ENCODE measurements at places on chromosomes 5 and 9. TPM values are rescaled to one million over a fixed set of nuclear protein-coding genes. Genes with fewer than 3 reads are reported as not detected.
A peak's percentile ranks its signal among the peaks of the same experiment; 100 is the strongest.

GRCh38 chr9:135045264-135045927 is 42.1 kb upstream of the OLFM1 start:
- DNase-seq: no peak

- no peak for DNase-seq
These were observed 3.1 kb downstream of the CRB2 start for GRCh38 chr9:123359106-123359505.

- no peak for DNase-seq
These were observed 41.0 kb upstream of the PRDM9 start for GRCh38 chr5:23466401-23466912.

DNA sequence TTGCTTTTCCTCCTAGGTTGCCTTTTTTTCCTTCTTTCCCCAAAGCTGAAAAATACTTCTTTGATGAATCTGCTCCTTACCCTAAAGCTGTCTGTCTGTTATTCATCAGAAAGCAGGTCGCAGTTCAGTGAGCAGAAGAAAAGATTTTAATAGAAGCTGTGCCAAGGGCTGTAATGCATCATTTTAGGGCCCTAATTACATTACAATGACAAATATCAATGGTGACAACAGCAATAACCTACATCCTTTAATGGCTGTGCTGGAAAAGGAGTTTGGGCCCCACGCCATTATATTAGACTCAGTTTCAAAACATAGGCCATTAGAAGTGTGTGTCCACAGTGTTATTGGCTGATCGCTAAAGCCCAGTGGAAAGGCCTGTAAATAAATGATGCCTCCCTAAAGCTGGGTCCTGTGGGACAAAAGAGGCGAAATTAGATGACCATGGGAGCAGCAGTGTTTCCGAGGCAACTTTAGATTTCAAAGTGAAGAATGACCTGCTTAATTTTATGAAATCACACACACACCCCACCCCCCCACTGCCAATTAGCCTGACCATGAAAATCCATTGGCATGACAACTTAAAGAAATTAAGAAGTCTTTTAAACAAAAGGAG is 38.4 kb downstream of the TLE4 start:
- no peak for DNase-seq

GRCh38 chr5:88269222-88269771 is 652 bp upstream of the TMEM161B start:
- peak; percentile 19 for DNase-seq

IRGM gene
- total RNA-seq: not detected

- DNase-seq: no peak
These were observed 97.1 kb downstream of the SLC44A1 start for GRCh38 chr9:105341434-105342146.

RAB24 gene
- total RNA-seq: 8.1 TPM

DNA sequence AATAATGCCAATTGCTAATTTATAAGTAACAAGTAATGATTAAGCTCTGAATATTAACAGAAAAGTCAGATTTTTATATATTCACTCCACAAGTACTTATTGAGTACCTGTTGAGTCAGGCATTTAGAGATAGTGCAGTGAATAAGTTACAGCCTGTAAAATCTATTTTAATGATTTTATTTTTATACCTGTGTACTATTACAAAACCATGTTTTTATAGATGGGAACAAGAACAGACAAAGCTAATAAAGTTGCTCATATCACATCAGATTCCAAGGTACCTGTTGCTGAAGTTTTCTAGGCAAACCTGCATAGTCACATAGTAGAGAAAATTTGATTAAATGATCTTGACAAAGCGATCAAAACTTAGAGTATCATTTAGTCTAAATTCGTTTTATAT is 623.7 kb downstream of the EFNA5 start:
- no peak for DNase-seq

- no peak for DNase-seq
These were observed 129.7 kb downstream of the SLF1 start for GRCh38 chr5:94748212-94748611.

- no peak for DNase-seq
These were observed 302.1 kb downstream of the FBXL17 start for GRCh38 chr5:108079753-108080152.

RASEF gene
- under 0.01 TPM for total RNA-seq

FOXI1 gene
- not detected for total RNA-seq

TAF11L5 gene
- not detected for total RNA-seq

SGCD gene
- 0.64 TPM for total RNA-seq

DNA sequence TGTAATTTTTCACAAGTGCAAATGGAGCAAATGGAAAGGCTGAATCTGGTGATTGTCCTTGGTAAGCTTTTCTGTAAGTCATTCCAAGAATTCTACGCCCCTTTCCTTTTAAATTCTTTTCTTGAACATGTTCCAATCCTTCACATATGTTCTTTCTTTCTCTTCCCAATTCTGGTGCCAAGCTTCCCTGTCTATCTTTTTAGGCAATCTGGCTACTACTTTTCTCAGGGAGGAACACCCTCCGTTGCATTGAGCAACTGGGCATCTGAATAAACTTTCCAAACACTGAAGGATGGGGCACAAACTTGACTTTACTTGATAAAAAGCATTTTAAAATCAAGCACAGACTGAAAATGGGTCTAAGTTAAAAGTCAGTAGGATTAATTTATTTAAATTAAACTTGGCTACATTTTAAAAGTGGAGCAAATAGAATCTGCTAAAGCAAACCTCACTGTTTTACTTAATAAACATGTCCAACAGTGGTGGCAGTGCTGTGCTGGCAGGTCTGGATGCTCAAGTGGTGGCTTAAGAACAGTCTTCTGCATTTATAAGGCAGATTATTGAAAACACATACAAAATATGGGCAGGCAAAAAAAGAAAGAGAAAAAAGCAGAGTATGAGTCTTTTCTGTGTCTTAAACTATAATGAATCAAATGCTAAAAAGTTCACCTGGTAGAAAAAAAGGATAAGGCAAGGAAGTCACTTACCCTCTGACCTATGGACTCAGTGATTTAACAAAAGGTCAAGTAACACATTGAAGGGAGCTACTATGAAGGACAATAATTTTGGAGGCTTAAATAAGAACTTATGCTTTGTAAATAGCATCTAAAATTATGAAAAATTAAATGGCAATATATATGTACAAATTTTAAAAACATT is 5.4 kb downstream of the ELL2 start:
- DNase-seq: no peak

FOXD4L3 gene
- total RNA-seq: under 0.01 TPM

ZNF658 gene
- total RNA-seq: 5.0 TPM

IL5 gene
- not detected for total RNA-seq

SPINK7 gene
- total RNA-seq: not detected

DNA sequence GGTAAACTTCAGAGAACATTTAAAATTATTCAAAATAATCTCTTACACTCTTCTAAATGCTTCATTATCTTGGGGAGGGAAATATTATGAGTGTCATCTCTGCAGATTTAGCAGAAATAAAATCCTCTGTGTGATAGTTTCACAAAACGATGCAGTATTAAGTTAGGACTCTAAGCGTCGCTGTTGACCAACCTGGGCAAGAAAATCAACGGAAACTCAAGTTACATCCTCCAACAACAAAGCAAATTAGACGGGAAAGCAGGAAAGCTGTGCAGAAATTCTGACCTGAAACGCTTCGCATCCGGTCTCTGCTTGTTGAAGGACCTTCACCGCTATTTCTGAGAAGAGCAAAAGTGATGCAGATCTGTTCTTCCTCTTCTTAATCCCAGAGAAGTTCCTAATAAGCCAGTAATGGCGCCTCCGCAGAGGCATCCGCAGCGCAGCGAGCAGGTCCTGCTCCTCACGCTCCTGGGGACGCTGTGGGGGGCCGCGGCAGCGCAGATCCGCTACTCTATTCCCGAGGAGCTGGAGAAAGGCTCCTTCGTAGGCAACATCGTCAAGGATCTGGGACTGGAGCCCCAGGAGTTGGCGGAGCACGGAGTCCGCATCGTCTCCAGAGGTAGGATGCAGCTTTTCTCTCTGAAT is at the start of gene PCDHGA6:
PCDHGA6 (plus strand) TSS at position 219 of the 645 bp plus-strand sequence; CDS start at position 412, 193 bp downstream.
- DNase-seq: peak; percentile 42

BTNL8 gene
- total RNA-seq: 0.13 TPM

- DNase-seq: no peak
These were observed 161.8 kb upstream of the SPRY4 start for GRCh38 chr5:142486581-142486980.

GRCh38 chr9:92175441-92175840 is 60.2 kb upstream of the SPTLC1 start:
- DNase-seq: no peak

DNA sequence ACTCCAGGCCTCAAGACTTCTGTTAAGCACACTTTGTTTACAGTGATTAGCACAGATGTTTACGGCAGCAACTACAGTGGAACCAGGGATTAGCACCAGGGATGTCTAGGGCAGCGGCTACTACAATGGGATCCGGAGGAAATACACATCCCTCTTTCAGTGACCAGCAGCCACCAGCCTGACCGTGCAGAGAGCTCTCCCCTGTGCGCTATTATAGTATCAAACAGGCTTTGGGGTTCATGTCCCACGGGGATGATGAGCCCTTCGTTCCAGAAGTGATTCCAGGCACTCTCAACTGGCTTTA is 21.5 kb downstream of the GFPT2 start:
- DNase-seq: no peak

- no peak for DNase-seq
These were observed 237.6 kb downstream of the TLE4 start for GRCh38 chr9:79809316-79809876.

GRCh38 chr5:17216176-17216973 is 1.1 kb upstream of the BASP1 start:
- peak; percentile 74 for DNase-seq

SCGB3A1 gene
- total RNA-seq: 1.5 TPM

GPX3 gene
- 8.6 TPM for total RNA-seq

NR6A1 gene
- total RNA-seq: 1.4 TPM

DNA sequence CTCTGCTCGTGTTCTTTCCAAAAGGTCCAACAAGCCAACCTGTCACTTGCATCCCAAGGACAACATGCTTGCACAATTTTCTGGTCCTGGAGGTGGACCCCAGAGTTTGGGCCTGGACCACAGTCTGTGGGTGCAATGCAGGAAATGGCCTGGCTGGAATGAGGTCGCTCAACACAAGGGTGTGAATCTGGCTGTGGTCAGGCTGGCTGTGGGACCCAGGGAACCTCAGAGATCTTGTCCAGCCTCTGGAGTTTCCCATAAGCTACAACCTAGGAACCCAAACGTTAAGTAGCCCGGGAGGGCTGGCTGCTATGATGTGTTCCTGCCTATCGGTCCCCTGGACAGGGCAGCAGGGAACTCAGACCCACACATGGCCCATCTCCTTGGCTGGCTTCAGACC is 15.4 kb downstream of the TBC1D9B start:
- DNase-seq: no peak

DNAI1 gene
- total RNA-seq: not detected

DNA sequence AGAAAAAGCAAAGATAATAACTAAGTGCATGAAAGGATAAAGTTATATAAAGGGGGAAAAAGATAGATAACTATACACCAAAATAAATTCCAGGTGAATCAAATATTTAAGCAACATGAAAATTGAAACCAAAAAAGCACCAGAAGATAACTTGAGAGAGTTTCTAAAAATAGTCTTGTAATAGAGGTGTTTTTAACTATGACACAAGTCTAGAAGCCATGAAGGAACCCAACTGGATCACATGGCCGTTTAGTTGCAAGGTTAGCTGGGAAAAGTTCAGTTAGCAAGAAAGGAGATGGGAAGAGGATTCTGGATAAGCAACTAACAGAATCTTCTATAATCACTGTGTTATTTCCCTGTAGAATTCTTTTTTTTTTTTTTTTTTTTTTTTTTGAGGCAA is 9.2 kb upstream of the RASA1 start:
- DNase-seq: no peak

ARSI gene
- total RNA-seq: not detected

GFPT2 gene
- total RNA-seq: 0.13 TPM

ZNF354C gene
- 4.9 TPM for total RNA-seq

DNA sequence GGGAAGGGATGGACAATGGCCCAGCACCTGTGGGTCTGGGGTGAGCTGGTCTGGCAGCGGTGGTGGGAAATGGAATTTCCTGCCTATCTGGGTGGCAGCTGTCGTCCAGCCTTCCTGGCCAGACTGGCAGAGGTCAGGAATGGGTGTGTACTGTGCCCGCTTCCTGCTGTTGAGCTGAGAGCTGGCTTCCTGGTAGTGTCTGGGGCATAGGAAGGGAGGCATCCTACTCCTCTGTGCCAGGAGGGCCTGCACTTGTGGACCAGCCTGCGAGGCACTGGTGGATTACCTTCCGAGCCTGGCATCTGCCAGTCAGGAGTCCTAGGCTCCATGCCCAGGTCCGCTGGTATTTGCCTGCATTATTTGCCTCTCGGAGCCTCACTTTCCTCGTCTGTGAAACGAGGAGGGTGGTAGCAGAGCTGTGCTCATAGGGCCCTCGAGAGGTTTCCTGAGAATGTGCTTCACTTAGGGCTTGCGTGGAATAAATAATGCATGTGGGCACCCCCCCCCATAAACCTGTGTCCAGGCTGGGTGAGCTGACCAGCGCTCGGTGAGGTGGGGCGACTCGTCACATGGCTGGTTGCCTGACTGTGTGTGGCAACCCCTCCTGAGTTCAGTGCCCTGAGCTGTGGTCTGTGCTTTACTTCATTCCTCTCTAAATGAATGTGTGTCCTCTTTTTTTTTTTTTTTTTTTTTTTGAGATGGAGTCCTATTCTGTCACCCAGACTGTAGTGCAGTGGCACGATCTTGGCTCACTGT is 47.7 kb downstream of the HMCN2 start:
- no peak for DNase-seq

GOLM1 gene
- total RNA-seq: 21.2 TPM

DNA sequence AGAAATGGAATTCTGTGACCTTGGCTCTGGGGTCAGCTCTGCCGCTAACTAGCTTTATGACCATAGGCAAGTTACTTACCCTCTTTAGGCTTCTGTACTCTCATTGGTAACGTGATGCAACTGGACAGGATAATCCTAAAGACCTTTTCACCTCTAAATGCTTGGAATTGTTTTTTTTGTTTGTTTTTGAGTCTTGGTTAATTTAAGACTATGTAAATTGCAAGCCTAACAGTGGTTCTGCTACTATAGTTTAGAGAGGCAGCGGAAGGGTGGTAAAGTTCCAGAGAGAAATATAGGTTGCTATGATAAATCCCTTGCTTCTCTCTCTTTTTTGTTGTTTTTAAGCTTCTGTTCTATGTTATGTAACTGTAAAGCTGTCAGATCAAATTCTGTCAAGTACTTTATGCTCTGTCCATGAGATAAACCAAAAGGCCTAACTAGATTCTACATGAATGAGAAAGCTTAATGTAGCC is 17.6 kb downstream of the FAM169A start:
- no peak for DNase-seq

NMRK1 gene
- 22.0 TPM for total RNA-seq

N4BP3 gene
- 22.2 TPM for total RNA-seq

- peak; percentile 70 for DNase-seq
These were observed 681 bp downstream of the F2R start for GRCh38 chr5:76716456-76717157.

CDX1 gene
- total RNA-seq: not detected

CYLC2 gene
- total RNA-seq: not detected

GRK6 gene
- total RNA-seq: 18.0 TPM

DNA sequence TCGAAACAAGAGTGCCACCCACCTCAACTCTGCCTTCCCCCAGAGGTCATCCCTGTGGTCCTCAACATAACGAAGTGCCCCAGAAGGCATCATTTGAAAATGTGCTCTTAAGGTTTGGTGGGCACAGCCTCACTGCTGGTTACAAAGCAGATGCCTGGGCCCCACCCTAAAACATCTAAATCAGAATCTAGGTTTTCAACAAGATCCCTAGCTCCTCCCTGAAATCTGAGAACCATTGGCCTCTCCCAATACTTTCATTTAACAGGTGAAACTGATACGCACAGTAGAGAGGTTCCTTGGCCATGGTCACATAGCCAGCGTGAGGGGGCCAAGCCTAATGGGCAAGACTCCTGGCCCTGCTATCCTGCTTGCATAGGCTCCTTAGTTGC is 376.2 kb upstream of the CLINT1 start:
- DNase-seq: no peak
